ENCODE measurements at places on chromosomes 16 and 17.

DNA sequence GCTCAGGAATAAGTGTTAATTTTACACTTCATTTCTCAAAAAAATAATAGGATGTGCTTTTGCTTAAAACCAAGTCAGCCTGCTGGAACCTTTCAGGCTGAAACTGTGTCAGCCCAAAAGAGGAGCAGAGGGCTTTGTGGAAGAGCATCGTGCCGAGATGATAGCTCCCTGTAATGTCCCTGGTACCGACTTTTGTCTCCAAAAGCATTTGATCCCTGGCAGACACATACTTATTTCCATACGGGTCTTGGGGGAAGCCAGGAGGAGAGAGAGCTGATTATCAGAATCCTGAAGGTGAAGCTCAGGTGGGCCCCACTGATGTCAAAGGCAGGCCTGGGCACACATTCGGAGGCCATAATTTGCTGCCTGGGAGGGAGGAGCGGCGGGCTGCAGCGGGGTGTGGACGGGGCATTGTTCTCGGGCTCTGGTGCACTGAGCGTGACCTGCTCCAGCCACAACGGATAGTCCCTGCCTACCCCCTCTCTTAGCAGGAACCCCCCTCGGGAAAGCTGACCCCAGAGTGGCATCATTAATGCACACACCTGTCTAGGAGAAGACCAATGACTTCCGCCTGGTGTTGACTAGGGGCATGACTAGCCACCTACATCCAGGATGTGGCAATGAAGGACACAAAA, 155.9 kb downstream of the C16orf78 start:
- no peak for DNase-seq

DNA sequence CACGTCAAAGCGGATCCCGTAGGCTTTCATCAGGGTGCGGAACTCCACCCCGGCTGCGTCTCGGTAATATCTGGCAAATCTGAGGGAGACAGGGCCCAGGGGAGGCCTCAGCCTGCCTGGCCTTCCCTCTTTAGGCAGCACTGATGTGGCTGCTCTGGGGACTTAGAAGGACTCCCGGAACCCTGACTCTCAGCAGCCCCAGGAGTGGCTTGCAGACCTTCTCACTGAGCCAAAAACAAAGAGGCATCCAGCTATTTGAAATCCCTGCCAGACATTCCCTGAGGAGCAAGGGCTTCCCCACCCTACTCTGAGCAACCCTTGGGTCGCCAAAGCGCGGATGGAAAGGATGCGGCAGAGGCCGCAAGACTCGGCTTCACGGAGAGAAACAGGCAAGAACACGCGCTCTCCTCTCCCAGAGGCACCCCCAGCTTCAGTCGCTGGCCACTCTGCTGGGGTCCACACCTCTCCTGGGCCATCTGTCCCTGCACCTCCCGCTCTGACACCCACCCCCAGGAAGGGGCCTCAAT, 7.9 kb downstream of the P2RX5 start:
- DNase-seq = no peak

GRCh38 chr17:32274101-32274500, 8.5 kb downstream of the RHBDL3 start:
- no peak for DNase-seq

DNA sequence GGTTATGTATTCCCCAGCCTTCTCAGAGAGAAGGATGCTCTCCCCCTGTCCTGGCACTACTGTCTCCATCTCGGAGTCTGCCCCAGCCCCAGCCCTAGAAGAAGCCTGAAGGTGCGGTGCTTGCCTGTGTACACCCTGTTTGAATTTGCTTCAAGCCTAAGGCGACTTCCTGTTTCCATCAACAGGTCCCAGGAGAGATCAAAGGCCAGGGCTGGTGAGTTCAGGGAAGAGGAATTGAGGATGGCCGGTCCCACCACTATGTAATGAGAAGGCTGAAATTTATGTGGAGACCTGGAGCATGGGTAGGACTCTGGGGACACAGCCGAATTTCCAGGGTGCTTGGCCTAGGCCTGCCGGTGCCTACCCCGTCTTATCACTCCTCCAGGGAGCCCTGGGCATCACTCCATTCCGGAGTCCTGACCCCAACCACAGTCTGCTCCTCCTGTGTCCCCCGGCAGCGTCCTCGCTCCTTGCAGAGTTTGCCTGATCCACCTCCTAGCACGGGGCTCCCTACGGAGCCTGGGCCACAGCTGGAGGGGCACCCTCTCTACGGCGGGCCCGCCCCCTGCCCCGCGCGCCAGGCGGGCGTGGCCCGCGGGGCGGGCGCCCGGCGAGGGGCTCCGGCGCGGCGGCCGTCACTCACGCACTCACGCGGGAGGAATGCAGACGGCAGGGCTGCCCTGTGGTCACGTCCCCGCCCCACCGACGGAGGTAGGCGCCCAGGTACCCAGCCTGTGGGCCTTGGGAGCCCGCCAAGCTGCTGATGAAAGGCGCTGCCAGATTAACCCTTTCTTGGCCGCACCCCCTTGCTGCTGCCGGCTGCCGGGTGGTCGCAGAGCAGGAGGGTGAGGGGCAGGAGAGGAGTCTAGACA, 53.8 kb upstream of the TAC4 start:
- DNase-seq = no peak

- no peak for DNase-seq
Measured at GRCh38 chr17:34368196-34368945, 5.3 kb upstream of the CCL1 start.

- DNase-seq = no peak
Measured at GRCh38 chr17:10149573-10150399, 48.6 kb downstream of the GAS7 start.

- DNase-seq = no peak
Measured at GRCh38 chr17:54626146-54626703, 274.4 kb upstream of the TOM1L1 start.

- peak; percentile 15 for DNase-seq
Measured at GRCh38 chr17:73255671-73256181, 6.0 kb downstream of the CPSF4L start.

GRCh38 chr16:85395913-85396878, 216.9 kb upstream of the GSE1 start:
- no peak for DNase-seq

- no peak for DNase-seq
Measured at GRCh38 chr16:69424935-69425784, 741 bp downstream of the CYB5B start.

GRCh38 chr17:80262291-80262690, 1.6 kb downstream of the RNF213 start:
- DNase-seq = no peak

DNA sequence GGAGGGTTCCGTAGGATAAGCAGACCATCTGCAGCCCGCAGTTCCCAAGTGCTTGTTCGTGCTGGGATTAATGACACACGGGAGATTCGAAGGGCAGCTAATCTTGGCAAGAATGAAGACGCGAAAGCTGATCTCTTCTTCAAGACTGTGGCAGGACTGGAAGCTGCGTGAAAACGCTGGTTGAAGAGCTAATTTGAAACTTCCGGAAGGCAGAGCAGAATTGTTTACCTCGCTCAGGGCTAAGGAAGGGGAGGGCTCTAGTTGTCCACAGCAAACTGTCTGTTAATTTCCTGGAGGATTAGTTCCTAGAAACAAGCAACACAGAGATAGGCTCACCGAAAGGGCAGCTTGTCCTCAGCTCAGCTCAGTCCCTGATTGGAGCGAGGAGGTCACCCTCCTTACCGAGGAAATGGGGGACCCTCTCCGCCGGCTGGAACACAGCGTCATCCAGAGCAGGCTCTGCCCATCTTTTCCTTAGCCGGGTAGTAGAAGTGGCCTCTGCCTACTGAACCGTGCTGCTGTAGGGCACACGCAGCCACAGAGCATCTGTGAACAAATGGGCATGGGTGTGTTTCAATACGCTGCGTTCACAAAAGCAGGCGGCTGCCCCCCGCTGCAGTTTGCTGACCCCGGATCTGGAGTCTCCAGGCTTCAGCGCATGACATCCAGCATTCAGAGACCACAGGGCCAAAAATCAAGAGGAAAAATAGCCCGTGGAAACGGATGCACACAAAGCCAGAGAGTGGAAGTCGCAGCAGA, 16.7 kb upstream of the BAIAP2 start:
- DNase-seq = peak; percentile 76

DNA sequence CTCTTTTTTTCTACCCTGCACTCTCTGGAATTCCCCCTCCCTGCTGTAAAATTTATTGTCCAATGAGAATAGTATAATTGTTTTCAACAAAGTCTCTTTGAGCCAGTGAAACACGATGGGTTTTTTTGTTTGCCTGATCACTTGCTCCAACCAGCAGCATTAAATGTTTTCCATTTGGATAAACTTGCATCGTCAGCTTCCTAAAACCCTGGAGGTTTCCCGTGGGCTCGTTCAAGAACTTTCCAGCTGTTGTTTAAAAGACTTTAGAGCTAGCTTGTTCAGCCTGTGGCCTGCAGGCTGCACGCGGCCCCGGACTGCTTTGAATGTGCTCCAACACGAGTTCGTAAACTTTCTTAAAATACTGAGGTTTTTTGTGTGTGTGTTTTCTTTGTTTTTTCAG, 14.9 kb downstream of the NAGPA start:
- no peak for DNase-seq

- DNase-seq = no peak
Measured at GRCh38 chr16:11674001-11674817, 6.0 kb downstream of the SNN start.

- DNase-seq = no peak
Measured at GRCh38 chr16:4264546-4264945, 8.3 kb downstream of the TFAP4 start.

- no peak for DNase-seq
Measured at GRCh38 chr16:88636488-88637265, 1.7 kb upstream of the IL17C start.

- no peak for DNase-seq
Measured at GRCh38 chr17:64081802-64082799, 47.8 kb downstream of the ERN1 start.

- no peak for DNase-seq
Measured at GRCh38 chr16:54748611-54749190, 182.0 kb upstream of the IRX5 start.

DNA sequence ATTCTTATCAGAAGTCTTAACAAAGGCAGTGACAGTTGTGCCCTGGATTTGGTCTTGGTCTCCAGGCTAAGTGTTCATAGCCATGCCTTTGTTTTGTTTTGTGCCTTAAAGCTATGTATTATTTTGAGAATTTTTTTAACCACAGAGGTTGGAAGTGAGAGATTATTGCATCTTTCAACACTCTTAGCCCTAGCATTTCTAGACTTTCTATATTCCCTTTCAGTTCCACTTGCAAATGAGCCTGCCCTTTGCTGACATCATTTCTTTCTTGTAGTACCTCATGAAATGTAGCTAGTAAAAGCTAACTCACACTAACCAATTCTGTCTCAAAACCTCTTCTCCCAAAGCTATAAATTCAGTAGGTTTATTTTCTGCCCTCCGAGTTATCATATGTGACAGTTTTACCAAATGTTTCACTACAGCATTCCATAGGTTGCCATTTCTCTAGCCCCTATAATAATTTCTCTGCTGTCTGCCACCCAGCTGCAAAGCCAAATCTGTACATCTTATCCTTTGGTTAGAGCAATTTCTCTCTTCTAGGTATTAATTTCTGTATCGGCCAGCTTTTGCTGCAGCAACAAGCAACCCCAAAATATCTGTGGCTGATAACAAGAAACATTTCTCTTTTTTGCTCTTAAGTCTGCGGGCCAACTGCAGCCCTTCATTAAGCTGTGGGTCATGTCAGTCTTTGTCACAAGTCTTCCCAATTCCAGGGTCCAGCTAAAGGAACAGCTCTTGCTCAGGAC, 14.2 kb upstream of the CCL1 start:
- no peak for DNase-seq

GRCh38 chr16:48574140-48574539, 35.8 kb downstream of the N4BP1 start:
- no peak for DNase-seq

DNA sequence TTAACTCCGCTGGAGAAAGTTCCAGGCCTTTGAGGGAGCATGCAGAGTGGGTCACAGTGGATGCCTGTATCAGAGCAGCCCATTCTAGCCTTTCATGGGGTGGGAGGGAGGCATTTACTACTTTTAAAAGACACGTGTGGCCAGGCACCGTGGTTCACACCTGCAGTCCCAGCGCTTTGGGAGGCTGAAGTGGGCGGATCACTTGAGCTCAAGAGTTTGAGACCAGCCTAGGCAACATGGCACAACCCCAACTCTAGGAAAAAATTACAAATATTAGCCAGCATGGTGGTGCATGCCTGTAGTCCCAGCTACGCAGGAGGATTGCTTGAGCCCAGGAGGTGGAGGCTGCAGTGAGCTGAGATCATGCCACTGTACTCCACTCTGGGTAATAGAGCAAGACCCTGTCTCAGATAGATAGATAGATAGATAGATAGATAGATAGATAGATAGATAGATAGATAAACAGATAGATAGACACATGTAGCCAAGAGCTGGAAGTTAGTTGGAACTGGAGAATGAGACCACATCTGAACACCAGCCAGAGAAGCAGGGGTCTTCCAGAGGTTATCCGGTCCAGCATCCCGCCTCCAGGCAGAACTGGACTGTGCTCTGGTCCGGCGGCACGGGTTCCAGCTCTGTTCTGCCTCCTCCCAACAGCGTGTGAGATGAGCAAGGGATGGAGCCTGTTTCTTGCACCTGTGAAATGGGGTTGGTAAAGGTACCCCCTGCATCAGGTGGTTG, 3.6 kb downstream of the ADCY7 start:
- DNase-seq = no peak

- no peak for DNase-seq
Measured at GRCh38 chr16:80663078-80663477, 122.3 kb downstream of the DYNLRB2 start.

- DNase-seq = no peak
Measured at GRCh38 chr17:49514071-49514721, 19.1 kb downstream of the NGFR start.

GRCh38 chr17:40996829-40997228, 2.9 kb upstream of the KRTAP3-3 start:
- no peak for DNase-seq

- no peak for DNase-seq
Measured at GRCh38 chr17:27404676-27405075, 51.6 kb upstream of the KSR1 start.

GRCh38 chr16:61432421-61432820, 603.8 kb downstream of the CDH8 start:
- no peak for DNase-seq

DNA sequence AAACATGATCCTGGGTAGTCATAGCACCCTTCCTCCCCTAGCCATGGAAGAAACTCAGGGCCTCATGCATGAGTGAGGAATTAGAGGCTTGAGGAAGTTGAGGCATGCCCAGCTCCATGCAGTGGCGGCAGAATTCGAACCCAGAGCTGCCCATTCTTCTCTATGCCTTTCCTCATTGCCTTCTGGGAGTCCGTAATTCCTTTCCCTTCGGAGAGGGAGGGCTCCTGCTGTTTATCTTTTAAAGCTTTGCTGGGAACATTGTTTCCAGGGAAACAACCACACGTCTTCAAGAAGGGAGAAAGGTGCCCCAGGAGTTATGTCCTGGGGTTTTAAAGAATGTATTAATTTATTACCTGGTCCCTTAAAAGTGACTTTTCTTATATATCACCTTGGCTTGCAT, 8.5 kb downstream of the CRISPLD2 start:
- DNase-seq = no peak

DNA sequence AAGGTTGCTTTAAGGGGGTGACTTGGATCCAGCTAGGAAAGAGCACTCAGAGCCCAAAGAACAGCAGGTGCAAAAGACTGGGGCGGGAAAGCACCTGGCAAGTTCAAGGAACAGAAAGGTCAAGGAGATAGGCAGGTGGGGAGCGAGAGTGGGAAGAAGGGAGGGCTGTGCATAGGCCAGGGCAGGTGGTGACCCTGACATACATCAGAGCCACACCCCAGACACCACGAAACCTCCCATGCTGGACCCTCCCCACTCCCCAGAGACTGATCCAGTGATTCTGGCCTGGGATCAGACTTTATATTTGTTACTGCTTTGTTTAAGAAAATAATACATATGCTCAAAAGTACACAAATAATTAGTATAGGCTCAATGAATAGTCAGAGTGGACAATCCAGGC, 48.5 kb upstream of the RBFOX3 start:
- DNase-seq = no peak
